ENCODE measurements at places on chromosomes 1 and 21. TPM values are rescaled to one million over a fixed set of nuclear protein-coding genes. Genes with fewer than 3 reads are reported as not detected.

DNA sequence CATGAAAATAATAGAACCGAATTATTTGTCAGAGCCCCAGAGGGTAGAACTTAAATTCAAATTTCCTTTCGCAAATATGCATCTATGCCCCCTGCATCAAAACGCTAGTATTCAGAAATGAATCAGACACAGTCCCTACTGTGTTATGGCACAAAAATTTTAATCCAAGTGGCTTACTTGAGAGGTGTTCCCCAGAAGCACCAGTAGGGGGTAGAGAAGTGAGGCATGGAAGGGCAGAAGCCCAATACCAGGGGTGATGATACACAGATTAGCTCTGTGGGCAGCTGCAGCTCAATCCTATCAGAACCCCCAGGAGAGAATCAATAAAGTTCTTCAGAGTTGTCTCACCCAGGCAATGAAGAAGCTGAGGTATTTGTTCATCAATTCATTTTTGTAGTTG, 342.2 kb downstream of the OMA1 start:
- no peak for DNase-seq

DNA sequence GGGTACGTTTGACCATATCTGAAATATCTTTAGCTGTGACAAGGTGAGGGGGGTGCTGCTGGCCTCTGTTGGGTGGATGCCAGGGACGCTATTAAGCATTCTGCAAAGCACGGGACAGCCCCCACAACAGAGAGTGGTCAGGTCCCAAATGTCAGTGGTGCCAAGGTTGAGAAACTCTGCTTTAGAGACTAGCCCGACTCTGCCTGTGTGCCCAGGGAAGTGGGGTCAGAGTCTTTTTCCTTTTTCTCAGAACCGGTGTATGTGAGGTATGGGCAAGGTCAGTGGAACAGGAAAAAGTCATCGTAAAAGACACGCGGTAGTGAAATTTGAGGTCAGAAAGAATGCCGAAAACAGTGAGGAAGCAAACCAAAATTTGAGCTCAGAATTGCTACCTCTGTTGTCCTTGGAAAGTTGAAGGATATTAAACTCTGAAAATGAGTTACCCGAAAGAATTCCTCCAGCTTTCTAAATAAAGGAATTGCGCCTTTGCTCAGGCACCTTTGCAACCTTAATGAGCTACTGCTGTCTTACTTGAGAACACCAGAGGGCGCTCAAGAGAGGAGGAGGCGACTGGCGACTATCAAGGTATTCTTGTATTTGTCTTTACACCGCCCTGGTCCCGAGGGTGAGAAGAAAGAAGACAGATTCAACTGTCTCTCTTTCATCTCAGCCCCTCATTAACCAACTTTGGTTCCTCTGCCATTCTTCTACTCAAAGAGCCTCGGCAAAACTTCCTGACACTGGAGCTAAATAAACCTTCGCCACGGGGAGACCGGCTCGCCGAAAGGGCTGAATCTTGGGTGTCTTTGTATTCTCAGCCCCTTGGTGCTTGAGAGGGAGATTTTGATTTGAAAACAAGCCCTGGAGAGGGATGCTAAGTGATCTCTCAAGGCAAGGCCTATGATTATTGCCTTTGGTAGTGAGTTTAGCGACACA, 85.4 kb upstream of the OLIG2 start:
- DNase-seq, result peak; percentile 33

The DIPK1A gene
- total RNA-seq, result 5.9 TPM

- no peak for DNase-seq
Measured at GRCh38 chr21:35895598-35895997, 164.7 kb downstream of the SETD4 start.

The SAMSN1 gene
- 2.2 TPM for total RNA-seq

GRCh38 chr1:3708791-3709190, 43.5 kb upstream of the CCDC27 start:
- DNase-seq, result no peak

- no peak for DNase-seq
Measured at GRCh38 chr1:151635479-151636072, 23.7 kb downstream of the SNX27 start.
